Stimulated activated CD8-positive, alpha-beta memory T cell treated with anti-CD3 and anti-CD28 coated beads, Interleukin-7, amount 100 ng/mL, for 1 hour (primary cell): ENCODE measurements at places on chromosomes 13 and 19.

DNA sequence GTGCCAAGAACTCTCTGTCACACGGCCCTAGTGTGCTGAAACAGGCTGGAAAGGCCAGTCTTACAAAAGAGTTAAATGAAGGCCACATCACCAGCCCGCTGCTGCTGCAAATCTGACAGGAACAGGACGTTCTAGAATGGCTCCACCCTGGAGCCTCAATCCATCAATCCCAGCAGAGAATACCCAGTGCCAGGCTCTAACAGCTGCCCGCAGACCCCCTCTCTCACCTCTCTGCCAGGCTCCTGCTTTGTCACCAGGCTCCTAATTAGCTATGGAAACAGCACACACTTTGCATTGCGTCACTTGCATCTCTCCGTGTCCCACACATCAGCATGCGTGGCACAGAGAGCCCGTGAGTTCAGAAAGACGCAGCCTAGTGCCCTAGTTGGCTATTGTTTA, 314.1 kb downstream of the FOXO1 start:
- DNase-seq = no peak

DNA sequence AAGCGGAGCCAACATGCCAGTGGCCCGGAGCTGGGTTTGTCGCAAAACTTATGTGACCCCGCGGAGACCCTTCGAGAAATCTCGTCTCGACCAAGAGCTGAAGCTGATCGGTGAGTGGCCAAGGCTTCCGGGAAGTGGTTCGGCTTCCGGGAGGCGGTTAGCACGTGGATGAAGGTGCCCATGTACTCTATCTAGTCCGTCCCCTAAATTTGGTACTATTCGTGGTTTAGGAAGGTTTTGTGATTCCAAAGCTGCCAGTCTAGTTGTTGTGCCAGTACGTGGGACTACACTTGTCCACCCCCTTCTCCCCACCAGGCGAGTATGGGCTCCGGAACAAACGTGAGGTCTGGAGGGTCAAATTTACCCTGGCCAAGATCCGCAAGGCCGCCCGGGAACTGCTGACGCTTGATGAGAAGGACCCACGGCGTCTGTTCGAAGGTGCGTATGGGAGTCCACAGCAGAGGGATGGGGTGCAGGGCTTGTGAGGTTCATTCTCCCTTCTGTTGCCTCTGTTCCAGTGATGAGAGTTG, 579 bp downstream of the RPS9 start:
- DNase-seq = no peak

DNA sequence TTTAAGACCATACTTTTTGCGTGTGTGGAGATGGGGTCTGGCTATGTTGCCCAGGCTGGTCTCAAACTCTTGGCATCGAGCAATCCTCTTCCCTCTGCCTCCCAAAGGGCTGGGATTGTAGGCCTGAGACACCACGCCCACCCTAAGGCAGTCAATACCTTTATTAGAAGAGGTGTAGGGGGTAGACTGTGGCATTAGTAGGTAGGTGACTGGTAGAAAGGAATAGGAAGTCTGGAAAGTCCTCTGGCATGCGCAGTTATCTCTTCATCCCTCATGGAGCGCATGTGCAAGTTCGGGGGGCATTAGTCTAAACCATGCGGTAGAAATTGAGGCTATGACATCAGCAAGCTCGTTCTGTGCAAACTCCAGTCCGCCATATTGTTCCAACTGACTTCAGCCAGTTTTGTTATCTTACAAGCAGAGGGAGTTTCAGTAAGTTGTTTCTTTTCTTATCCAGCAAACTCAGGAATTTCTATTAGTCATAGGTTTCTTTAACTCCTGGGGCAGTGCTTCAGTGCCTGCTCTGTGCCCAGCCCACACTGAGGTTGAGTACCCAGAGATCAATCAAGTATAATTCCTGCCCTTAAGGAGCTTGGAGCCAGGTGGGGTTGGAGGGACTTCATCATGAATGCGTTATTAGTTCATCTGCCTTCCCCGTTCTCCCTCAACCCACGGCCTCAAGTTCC, 7.3 kb upstream of the RANBP3 start:
- no peak for DNase-seq

DNA sequence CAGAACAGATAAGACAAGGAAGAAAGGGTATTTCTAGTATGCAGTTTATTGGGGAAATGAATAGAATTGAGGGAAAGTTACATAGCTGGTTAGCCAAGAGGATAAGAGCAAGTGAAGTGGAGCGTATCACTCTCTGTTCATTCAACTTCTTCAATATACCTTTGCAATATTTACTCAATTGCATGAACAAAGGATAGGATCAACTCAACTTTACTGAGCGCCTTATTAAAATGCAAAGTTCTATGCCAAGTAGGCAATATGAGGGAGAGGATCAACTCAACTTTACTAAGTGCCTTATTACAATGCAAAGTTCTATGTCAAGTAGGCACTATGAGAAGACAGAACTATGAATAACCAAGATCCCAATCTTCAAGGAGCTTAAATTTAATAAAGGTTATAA, 43.9 kb downstream of the ZC3H13 start:
- no peak for DNase-seq

DNA sequence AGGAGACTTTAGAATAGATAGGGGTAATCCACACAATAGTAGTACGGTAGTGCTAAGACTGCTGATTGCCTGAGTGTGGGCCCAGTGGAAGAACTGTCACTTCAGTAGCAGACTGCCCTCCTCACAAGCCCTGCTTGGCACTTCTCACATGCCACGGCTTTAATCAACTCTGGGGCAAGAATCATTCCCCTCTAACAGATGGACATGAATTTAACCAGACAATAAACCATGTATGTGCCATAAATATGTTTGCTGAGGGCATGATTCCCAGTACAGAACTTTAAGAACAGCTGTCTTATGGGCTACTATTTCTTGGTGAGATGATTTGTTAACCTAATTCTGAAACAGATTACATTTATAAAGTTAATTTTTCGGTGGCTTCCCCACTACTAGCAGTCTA, 22.0 kb downstream of the DPY19L3 start:
- DNase-seq = no peak

DNA sequence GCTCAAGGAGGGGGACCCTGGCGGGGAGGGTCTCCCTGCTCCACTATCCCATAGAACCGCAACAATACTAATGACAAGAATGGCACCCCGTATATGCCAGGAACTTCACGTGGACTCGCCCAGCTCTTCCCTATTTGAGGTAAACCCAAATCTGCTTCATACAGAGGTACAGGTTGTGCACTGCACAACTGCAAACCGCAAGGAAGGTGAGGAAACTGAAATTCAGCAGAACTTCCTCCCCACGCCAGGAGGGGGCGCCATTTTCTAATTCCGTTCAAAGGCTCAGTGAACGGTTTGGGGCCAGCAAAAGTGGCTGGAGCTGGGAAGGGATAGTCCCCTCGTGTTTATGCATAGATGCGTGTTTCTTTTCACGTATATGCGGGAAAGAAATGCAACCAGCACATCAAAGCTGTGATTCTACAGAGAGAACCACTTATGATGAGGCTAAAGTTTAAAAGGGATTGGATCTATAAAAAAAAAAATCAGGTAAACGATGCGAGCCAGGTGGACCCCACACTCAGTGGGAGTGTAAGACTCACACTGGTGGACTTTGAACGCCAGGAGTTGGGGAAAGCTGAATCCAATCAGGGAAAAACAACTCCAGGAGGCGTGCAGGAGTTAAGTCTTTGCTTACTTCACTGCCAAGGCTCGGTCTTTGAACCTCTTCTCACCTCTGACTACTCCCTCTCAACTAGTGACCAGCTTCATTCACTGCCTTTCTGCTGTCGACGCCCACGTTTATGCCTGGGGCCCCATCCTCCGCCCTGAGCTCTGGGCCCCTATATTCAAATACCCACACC, 20.3 kb downstream of the C19orf81 start:
- DNase-seq = no peak

- DNase-seq = no peak
Measured at GRCh38 chr19:23095418-23095817, 21.4 kb upstream of the ZNF730 start.

GRCh38 chr13:113090415-113090770, 15.2 kb upstream of the F7 start:
- DNase-seq = no peak

DNA sequence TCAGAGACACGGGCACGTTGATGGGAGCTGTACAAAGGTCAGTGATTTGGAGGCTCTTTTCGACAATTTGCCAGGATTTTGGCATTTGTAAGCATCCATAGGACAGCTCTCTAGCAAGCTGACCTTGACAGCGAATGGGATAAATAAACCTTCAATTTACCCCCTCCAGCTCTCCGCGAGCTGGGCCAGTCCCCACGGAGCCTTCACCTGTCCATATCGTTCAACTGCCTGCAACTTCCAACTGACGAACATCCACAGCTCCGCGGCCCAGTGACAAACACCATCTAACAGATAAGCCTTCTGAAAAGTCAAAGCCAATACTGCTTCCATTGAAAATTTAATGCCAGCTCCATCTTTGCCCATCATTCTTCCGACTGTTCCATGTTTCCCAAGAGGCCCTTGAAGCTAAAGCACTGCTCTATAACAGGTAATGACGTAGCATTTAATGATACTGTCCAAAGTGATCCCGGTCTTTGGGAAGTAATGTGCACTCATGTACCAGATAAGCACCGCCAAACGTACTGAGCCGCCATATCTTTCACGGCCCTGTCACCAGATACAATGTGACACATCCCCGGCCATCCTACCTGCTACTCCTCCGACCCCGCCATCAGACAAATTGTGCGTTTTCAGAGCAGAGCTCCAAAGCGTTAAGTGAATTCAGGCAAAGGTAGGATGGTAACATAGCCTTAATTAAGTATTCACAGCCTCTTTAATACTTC, 365.3 kb upstream of the ZNF507 start:
- DNase-seq = no peak

DNA sequence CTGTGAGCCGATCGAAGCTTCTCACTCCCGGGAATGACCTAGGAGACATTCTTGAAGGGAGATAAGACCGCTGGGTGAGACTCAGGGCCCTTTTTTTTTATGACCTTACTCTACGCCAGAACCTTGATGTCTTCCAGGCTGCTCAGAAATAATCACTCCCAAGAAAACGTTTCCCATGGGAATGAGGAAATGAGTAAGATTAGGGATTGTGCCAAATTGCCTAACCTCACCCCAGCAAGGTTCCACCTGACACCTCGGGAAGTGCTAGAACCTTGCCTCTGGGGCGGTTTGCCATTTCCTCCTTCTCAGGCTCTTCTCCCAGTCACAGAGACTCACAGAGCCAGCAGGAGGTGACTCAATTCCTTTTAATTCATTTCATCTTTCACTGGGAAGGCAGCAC, 2.3 kb downstream of the SLC46A3 start:
- no peak for DNase-seq

DNA sequence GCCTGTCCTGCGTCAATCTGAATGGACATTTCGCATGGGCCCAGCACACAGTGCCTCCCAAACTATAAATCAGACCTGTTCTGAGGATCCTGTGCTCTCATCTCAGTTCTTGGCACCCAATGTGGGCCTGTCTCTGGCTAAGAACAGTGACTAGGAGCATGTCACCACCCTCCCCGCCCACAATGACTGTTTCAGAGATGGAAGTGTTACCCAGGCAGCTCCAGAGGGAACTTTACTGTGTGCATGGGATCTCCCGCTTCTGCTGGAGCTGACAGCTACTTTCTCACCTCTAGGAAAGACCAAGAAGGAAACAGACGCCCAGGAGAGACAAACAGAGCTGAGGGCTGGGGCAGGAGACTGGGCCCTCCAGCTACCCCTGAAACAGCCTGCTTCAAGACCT, 45.0 kb downstream of the KCTD15 start:
- DNase-seq = no peak

DNA sequence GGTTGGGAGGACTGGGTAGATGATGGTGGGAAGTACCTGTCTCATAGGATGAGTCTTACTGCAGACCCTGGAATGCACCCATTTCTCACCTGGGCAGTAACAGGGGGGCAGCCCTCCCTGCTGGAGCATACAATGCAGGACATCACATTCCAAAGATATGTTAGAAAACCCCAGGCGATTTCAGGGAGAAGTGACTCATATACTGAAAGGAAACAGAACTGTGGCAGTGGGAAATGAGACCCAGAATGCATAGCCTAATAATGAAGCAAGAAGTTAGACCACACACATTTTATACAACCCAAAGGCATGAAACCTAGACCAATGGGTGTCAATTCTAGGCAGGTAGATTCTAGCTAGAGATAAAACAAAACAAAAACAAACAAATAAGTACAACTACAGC, 402.7 kb downstream of the IRS2 start:
- DNase-seq = no peak

- DNase-seq = no peak
Measured at GRCh38 chr13:60448907-60449510, 52.0 kb downstream of the TDRD3 start.

DNA sequence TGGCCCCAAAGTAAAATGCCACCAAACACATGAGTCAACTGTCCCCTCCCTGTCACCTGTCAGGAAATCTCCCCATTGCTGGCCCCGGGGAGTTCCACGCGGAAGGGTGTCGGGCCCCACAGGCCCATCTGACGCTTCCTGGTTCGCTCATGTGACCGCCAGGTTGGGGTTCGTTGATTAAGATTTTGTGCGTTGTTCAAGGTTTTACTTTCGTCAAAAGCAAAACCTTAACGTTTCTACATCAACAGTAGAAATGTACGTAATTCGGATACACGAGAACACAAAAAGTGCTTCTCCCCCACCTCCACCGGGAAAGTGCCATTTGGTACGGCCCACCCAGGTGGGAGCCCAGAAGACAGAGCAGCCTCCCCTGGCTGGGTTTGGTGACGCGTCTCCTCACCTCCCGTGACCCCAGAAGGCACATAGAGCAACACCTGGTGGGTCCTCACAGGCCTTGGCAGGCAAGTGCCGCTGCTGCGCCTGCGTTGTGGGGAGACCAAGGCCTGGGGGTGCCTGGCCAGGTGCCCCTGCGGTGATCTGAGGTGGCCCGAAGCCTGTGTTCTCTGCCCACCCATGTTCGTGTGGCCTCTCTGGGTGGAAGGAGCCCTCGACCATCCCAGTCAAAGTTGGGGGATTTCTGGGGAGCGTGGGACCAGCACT, 161.6 kb downstream of the KDM4B start:
- peak; percentile 12 for DNase-seq

DNA sequence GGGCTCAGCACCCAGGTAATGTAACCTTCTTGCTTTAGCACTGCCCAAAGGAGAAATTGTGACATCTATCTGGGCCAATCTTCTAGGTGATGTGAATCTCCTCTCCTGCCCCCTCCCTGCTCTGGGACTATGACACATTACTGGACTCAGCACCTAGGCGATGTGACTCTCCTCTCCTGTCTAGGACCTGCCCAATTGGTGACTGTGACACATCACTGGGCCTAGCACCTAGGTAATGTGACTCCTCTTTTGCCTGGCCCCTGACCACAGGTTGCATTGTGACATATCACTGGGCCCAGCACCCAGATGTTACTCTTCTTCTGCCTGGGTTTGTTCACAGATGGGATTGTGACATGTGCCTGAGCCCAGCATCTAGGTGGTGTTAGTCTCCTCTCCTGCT, 45.0 kb downstream of the ZNF85 start:
- no peak for DNase-seq

DNA sequence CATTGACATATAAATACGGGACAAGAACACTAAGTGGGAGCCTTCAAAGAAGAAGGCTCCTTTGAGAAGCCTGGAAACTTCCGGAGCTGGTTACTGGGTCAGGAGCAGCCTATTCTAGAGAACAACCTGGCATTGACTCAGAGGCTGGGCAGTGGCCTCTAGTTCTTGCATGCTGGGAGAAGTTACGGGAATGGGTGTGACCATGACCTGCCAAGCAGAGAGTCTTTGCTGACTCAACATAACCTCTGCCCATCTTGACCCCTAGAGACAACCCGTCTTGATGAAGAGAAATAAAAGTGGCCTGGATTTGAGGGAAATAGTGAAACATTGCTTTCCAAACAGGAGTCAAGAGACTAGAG, 21.0 kb downstream of the STARD13 start:
- DNase-seq = no peak

- no peak for DNase-seq
Measured at GRCh38 chr13:44498502-44498901, 77.6 kb downstream of the TSC22D1 start.

- DNase-seq = no peak
Measured at GRCh38 chr19:29098863-29099481, 114.0 kb downstream of the UQCRFS1 start.
